ENCODE measurements at places on chromosomes 3 and 15.

GRCh38 chr3:81980596-81981494 lies 219.4 kb upstream of the GBE1 start:
- DNase-seq, result no peak

GRCh38 chr3:31551646-31552045 lies 18.9 kb downstream of the STT3B start:
- no peak for DNase-seq

- no peak for DNase-seq
These were observed 174.3 kb downstream of the XXYLT1 start for GRCh38 chr3:195096484-195097330.

- DNase-seq, result no peak
These were observed 25.8 kb downstream of the ARNT2 start for GRCh38 chr15:80429964-80430363.

DNA sequence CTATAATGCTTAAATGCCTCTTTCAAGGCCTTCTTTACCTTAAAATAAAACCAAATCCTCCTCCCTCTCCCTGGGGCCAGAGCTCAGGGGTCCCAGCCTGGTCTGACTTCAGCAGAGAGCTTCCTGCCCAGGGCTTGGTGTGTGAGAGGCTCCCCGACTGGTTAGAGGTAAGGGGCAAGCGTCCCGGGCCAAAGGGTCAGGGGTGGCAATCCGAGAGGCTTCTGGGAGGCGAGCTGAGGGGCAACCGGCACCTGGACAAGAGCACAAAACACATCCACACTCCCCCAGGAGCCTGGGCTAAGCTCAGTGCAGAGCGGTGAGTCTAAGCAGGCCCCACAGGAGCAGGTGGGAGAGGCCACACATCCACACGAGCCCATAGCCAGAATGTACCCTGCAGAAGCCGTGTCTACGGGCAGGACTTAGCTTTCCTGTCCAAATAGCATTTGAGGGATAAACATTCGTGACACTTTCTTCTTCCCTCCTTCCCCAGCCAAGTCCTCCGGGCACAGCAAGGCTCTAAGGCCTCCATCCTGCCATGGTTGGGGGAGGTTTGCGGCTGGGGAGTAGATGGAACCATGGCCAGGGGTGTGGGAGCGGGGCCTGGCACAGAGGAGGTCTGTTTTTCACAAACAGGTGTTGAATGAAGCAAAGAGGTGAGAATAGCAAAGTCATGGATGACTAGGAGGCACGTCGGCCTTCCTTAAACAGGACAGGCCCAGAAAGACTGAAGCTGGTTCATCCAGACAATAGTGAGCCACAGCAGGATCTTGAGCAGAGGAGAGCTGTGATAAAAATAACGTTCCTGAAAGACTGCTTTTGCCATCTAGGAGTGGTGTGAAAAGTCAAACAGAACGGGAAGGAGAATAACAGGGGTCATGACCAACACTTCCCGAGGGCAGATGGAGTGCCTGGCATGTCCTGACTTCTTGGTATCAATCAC lies 98.7 kb upstream of the IQSEC1 start:
- no peak for DNase-seq

GRCh38 chr3:53489386-53489785 lies 5.0 kb upstream of the CACNA1D start:
- DNase-seq, result no peak

DNA sequence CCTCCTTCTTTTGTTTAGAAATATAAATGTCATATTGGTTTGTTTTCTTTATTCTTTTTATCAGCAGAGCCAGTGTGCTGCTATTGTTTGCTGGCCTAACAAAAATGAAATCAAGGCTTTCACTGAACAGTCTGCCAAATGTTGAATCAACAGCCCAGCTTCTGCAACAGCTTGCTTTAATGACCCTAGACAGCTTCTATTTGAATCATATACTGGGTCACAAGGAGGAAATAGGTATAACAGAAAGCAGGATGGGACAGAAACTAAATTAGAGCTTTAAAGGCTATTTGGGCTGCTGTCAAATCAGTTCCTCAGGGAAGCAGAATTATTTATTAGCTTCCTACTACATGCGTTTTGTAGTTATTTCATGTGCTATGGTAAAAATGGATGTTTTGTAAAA lies 12.1 kb upstream of the DNAJC13 start:
- no peak for DNase-seq

- no peak for DNase-seq
These were observed 307.9 kb downstream of the CLSTN2 start for GRCh38 chr3:140242818-140243276.

DNA sequence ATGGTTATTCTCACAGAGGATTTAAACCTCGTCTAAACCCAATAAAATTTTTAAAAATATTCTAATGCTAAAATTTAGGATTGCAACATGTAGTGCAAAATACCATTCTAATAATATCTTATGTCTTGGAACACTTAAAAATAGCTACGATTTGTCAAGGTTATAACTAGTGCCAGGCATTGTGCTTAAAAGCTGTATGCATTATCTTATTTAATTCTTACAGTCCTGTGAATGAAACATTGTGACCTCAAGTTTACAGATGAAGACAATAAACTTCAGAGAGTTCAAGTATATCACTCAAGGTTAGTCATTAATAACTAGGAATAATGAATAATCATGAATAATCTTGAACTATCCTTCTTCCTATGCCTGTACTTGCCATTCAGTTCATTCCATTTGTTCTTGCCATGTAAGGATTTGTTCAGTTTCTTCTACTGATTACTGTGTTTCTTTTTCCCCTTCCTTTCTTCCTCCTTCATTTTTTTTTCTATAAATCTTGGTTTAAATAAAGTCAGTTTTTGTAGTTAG lies 897.6 kb upstream of the NR2F2 start:
- no peak for DNase-seq

GRCh38 chr3:71495708-71496472 lies 87.6 kb downstream of the FOXP1 start:
- no peak for DNase-seq

DNA sequence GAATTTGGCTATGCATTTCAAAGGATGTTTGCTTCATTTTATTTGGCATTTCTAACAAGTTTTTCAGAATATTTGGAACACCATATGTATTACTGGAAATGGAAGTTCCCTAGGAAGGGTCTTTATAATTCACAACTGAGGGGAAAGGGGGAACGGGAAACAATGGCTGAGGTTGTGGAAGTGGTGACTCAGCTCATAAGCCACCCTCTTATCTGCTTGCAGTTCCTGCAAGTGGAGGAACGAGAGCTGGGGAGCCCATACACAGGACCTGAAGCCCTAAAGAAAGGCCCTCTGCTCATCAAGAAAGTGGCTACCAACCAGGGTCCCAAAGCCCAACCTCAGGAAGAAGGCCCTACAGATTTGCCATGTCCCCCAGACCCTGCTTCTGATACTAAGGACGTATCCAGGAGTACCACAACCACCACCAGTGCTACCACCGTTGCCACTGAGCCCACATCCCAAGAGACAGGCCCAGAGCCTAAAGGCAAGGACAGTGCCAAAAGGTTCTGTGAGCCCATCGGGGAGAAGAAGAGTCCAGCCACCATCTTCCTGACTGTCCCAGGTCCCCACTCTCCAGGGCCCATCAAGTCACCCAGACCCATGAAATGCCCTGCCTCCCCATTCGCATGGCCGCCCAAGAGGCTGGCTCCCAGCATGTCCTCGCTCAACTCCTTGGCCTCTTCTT lies 37.9 kb downstream of the ESYT3 start:
- DNase-seq, result no peak

DNA sequence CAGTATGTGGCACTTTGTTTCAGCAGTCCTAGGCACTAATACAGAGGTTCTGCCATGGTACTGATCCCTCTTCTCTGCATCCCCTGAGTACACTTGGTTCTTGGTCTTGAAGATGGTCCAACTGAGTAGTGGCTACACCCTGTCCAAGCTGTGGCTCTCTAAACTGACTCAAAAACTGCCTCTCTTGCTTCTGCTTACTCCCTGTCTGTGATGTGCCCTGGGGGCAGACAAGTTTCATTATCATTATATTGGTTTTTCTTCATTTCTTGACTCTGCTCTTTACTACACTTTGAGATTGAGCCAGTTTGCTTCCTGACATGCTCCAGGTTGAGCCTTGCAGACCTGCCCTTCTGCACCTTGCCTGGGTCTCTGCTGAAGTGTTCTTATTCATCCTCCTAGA lies 18.9 kb upstream of the ST3GAL6 start:
- no peak for DNase-seq

DNA sequence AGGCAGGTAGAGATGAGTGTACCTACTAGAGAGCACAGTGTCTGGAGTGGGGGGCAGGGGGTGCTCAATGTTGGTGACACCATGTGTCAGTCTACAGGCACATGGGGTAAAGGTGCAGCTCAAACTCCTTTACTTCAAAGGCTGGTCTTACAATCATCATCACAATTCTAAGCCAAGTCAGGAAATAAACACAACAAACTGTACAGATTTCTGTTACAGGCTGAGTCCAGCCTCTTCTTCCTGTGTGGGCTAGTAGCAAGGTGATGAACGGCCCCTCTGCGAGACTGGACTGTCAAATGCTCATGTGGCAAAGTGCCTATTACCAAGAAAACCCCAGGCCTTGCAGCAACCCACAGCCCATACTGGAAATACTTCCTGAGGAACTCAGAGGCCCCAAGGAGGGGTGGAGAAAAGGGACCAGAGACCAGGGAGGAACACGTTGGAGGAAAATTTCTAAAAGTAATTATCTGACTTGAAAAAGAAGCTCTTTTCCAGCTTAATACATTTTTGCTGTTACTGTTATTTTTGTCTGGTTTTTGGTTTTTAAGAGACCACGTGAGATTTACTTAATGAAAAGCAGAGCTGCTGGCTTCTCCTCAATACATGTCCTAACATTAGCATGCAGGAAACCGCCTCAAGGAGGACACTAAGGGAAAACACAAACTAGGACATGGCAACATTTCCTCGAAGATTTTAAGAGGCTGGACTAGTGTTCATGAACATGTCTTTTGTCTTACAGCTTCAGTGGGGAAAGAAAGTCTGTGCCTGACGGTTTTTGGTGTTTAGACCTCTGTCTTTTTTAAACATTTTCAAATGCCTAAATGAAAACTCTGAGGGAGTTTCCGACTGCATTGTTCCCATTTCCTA lies 29.5 kb downstream of the TBC1D2B start:
- no peak for DNase-seq

All from activated naive CD4-positive, alpha-beta T cell (primary cell).